ENCODE measurements at places on chromosomes 1 and 21.
A peak's percentile ranks its signal among the peaks of the same experiment; 100 is the strongest.

- H3K36me3 ChIP-seq: peaks cover 3% of the 10 kb centered on the region
- no peak for DNase-seq
- H3K4me1 ChIP-seq: peaks cover 16% of the 10 kb centered on the region
- H3K4me3 ChIP-seq: no peak overlapping the region
These were observed 51.3 kb upstream of the SELENON start for GRCh38 chr1:25748531-25749205.

GRCh38 chr1:43238085-43238484 lies 31.7 kb upstream of the TMEM125 start:
- peak; percentile 87 for DNase-seq
- no peaks in the 10 kb centered on the region for H3K27me3 ChIP-seq
- H3K4me3 ChIP-seq: no peak overlapping the region
- H3K36me3 ChIP-seq: no peaks in the 10 kb centered on the region

- no peak overlapping the region for H3K27ac ChIP-seq
- no peak overlapping the region for H3K4me3 ChIP-seq
- no peak for DNase-seq
- no peaks in the 10 kb centered on the region for H3K27me3 ChIP-seq
- H3K4me1 ChIP-seq: peaks cover 15% of the 10 kb centered on the region
- H3K36me3 ChIP-seq: no peaks in the 10 kb centered on the region
These were observed 1.7 kb upstream of the PDE9A start for GRCh38 chr21:42651515-42652401.

DNA sequence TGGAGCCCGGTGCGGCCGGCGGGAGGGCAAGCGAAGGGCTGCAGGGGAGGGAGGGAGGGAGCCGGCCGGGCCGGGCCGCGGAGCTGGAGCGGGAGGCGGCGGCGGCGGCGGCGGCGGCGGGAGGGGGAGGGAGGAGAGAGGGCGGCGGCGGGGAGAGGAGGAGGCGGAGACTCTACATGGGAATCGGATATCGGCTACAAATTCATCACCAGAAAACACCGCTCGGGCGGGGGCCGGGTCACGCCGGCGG lies at the start of gene AKT3:
Gene AKT3, minus strand, starts transcription at position 42 of the 250 bp plus-strand sequence. CDS start 7,073 bp downstream, outside the sequence.
- peaks cover 6% of the 10 kb centered on the region for H3K27me3 ChIP-seq
- H3K4me1 ChIP-seq: no peaks in the 10 kb centered on the region
- DNase-seq: peak; percentile 86

GRCh38 chr1:227318853-227319607 lies 738 bp upstream of the CDC42BPA start:
- H3K4me3 ChIP-seq: peak overlapping the region; percentile 90
- H3K4me1 ChIP-seq: peaks cover 12% of the 10 kb centered on the region
- peak overlapping the region; percentile 85 for H3K27ac ChIP-seq
- H3K36me3 ChIP-seq: no peaks in the 10 kb centered on the region
- DNase-seq: peak; percentile 65

- H3K36me3 ChIP-seq: no peaks in the 10 kb centered on the region
- no peak overlapping the region for H3K27ac ChIP-seq
- no peaks in the 10 kb centered on the region for H3K27me3 ChIP-seq
- no peak overlapping the region for H3K4me3 ChIP-seq
These were observed 254.0 kb downstream of the TOMM20 start for GRCh38 chr1:234874291-234875288.

GRCh38 chr1:240737766-240738265 lies 125.9 kb upstream of the GREM2 start:
- no peak overlapping the region for H3K27ac ChIP-seq
- DNase-seq: no peak
- no peaks in the 10 kb centered on the region for H3K27me3 ChIP-seq
- no peaks in the 10 kb centered on the region for H3K4me1 ChIP-seq
- no peak overlapping the region for H3K4me3 ChIP-seq
- H3K36me3 ChIP-seq: no peaks in the 10 kb centered on the region

DNA sequence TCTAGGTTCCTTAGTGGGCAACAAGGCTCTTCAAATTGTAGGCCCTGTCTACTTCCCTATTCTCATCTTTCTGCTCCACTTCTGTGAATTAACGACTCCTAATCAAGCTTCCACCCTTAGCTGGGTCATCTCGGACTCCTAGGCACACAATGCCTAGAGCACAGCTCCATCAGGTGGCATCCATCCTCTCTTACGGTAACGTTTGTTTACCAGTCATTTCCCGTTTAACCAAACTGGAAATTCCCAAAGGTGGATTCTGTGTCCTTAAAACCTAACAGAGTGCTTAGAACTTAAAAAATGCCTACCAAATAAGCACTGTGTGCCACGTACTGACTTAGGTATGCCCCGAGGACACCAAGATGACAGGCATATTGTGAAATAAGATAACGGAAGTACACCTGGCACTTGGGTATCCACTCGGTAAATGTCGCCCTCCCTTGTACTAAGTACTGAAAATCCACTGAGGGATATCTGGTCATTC lies 1.5 kb downstream of the PARP1 start:
- H3K27me3 ChIP-seq: no peaks in the 10 kb centered on the region
- H3K27ac ChIP-seq: peak overlapping the region; percentile 49
- peaks cover 43% of the 10 kb centered on the region for H3K4me1 ChIP-seq
- H3K4me3 ChIP-seq: peak overlapping the region; percentile 68
- no peak for DNase-seq
- H3K36me3 ChIP-seq: peaks cover 5% of the 10 kb centered on the region

DNA sequence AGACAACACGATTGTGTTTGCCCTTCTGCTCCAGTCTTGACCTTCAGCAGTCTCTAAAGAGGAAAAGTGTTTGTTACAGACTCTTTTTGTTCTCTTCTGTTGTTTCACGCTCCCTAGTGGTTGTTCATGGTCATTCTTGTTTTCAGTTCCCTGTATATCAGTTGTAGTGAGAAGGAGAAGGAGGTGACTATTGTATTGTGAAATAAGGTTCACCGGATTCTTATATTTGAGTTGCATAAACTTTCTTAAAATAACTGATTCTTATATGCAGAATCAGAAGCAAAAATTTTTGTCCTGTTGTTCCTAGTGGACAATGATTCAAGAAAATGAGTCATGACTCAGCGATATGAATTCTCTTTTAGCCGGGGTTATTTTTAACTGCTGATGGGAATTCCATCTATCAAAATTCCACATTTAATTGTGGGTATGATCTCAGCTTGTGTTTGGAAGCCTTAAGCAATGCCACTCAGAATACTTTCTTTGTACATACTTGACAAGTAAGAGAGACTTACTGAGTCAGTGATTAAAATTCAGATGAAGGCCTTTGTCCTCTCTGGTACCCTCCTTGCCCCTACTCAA lies 152.2 kb downstream of the CLEC20A start:
- DNase-seq: peak; percentile 93
- peaks cover 53% of the 10 kb centered on the region for H3K4me1 ChIP-seq
- H3K27me3 ChIP-seq: no peaks in the 10 kb centered on the region

All from cardiac muscle cell (in vitro differentiated cells and primary cell).